ENCODE measurements at places on chromosomes 12 and 14.
A peak's percentile ranks its signal among the peaks of the same experiment; 100 is the strongest.

DNA sequence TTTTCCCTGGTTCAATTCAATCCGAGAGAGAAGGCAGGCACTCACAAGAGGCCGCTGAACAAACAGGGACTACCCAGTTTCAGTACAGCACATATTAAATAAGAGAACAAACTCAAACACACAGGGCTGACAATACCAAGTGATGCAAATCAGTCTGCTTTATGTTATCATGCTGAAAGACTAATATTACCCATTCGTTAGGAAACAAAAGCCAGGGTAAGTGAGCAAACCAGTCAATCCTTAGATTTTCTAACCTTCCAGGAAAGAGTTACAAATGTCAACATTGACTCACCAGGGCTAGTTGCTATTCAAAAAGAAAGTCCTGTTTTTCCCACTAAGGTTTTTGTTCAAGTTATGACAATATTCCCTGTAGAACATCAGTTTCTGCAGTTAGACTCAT, 246.2 kb downstream of the C12orf42 start:
- no peak for DNase-seq

GRCh38 chr14:98368221-98368620, 903.8 kb downstream of the BCL11B start:
- no peak for DNase-seq

DNA sequence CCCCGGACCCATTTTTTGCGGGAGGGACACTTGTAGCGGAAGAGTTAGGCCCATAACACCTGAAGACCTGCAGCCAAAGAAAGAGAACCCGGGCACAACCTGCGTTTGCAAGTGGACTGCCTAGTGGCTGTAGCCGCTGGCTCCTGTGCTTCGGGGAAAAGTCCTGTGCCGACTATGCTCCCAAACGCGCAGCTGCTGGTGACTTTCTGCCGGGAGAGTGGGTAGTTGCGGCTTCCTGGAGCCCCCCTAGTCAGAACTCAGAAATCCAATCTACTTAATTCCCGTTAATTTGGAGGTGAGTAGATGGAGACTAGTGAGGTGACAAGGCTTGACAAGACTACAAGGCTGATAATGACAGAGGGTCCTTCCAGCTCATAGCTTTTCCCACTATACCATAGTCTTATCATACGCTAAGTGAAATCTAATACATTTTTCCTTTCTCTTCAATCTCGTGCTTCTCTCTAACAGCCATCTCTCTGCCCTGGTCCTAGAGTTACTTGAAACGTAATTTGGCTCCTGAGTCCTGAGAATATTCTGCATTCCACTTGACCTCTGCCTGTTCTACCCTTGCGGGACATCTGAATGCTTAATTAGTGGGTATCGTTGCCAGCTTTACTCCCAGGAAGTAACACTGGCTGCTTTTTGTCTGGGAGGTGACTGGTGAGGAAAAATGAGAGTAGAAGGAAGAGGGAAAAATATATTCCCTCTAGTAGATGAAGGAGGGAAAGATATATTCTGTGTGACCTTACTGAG, 556 bp downstream of the MTHFD1 start:
- peak; percentile 32 for DNase-seq

- no peak for DNase-seq
Observed at GRCh38 chr12:71191509-71192196, 33.9 kb upstream of the TSPAN8 start.

GRCh38 chr12:130398100-130398848, 60.6 kb downstream of the PIWIL1 start:
- DNase-seq = no peak

DNA sequence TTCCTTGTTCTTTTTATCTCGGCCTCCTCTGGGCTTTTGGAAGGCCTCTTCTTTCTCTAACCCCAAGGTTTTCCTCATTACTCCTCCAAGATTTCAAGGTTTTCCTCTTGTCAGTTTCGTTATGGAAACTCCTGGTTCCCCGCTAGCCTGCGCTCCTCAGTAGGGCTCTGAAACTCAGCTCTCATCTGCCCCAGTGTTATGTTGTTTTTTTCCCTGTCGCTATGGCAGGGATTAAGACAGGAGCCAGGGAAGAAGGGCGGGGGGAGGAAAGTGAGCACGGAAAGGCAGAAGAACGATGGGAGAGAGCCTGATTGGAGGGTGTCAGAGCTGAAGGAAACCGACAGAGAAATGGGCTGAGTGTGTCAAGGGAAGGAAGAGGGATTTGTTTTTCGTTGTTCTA, 26.5 kb upstream of the JDP2 start:
- DNase-seq = peak; percentile 59

GRCh38 chr14:72907886-72908285, 14.0 kb upstream of the DPF3 start:
- peak; percentile 84 for DNase-seq

DNA sequence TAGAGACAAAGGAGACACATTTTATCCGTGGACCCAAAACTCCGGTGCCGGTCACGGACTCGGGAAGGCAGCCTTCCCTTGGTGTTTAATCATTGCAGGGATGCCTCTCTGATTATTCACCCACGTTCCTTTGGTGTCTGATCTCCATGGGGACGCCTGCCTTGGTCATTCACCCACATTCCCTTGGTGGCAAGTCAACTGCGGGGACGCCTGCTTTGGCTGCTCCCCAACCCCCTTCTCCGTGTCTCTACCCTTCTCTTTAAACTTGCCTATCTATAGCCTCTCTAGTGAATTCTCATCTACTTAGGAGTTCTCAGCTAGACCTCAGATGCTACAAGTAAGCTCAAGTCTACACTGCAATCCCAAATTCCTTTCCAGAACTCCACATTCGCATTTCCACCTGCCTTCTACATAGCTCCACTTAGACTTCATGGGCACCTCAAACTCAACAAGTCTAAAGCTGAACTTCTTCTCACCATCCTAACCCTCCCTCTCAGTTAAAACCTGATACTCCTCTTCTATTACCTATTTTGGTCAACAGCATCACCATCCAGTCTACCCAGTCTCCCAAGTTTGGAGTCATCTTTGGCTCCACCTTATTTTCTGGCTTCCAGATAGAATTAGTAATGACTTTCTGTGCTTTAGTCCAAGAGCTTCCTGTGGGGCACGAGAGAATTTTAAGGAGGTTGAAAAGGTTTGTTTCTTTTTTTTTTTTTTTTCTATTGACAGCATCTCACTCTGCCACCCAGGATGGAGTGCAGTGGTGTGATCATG, 14.4 kb downstream of the SPTLC2 start:
- DNase-seq = no peak

DNA sequence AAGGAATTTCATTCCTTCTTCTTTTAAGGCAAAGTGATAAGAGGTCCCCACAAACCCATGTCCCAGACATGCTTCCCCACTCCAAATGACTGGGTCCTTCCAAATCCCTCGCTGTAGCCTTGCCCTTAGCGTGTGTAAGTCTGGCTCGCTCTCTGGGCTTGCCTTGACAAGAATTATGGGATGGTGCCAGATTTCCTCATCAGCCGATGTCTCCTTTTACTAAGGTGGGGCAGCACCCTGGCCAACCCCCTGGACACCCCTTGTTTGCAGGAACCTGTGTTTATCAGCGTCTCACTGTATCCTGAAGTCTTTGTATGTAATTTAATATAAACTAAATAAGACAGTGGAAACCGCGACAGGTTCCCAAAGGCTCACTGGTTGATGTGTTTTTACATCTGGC, 493.3 kb downstream of the EGLN3 start:
- no peak for DNase-seq

DNA sequence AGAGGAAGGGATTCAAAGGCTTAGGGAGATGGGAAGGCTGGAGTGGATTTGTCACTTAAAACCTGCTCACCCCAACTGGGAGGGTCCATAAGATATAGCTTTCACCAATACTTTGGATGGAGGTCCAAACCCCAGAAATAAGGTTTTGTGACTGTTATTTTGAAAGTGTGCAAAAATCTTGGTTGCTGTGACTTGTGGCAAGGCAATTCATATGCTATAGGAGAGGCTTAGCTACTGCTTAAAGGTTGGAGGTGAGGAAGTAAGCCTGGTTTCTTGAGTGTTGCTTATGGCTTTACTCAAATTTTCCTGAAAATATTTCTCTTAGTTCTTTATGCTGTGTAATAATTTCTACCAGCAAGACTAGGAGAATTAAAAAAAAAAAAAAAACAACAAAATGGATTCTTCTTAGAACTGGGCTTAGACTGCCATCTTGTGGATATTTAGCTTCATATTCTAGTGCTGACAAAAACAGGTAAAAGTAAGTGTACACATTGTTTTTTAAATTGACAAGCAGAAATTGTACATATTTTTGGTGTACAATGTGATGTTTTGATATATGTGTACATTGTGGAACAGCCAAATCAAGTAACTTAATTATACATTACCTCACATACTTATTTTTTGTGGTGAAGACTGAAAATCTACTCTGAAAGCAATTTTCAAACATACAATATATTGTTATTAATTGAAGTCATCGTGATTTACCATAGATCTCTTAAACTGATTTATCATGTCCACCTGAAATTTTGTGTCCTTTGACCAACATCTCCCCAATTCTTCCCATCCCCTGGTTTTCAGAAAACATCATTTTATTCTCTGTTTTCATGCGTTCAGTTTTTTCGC, 23.0 kb downstream of the PDE6H start:
- DNase-seq = peak; percentile 89

GRCh38 chr12:82097877-82098276, 260.3 kb downstream of the CCDC59 start:
- no peak for DNase-seq

DNA sequence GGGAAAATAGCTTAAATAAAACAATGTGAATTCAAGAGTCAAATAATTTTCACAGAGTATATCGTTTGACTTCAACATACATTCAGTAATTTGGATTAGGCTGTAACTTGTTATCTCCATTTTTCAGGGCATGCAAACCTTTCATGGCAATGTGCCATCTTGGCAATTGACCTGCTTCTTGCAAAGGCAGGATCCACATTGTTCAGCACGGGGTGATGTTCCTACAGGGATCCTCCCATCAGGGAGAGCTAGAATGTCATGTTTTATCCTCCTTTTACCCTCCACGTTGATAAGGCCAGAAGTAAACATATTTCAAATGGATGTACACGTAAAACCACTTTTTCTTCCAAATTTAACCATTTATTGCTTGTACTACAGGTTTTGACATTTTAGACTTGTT, 314.4 kb downstream of the GALC start:
- DNase-seq = no peak

DNA sequence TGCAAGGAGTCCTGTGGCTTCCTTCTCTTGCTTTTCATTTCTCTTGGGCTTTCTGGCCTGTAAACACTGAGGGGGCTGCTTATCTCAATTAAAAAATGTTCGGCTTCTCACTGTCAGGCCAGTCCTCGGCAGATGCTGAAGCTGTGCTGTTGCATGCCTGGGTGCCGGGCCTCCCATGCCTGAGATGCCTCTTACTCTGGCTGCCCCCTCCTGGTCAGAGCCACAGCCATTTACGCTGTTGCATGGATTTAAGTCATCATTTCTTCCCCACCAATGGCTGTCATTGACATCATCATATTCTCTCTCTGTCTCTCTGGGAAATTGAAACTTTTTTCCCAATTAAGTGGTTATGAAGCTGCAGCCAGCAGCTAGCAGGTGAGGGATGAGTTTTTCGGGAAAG, 53.7 kb downstream of the FOXN4 start:
- peak; percentile 65 for DNase-seq

- no peak for DNase-seq
Observed at GRCh38 chr14:54362759-54363437, 33.9 kb upstream of the CDKN3 start.
